Activated T-helper 1 cell treated with anti-CD3 and anti-CD28 coated beads, Interleukin-12 subunit alpha, Interleukin-12 subunit beta, Interleukin-2, Interleukin-4 antibody, amounts not matched to agents 30 ng/mL and 10 ng/mL and 1 ng/mL, durations not matched to agents 14 hours and 24 hours and 36 hours (primary cell): ENCODE measurements at places on chromosomes 2 and 18.

GRCh38 chr2:73935641-73936040, 9.0 kb downstream of the DGUOK start:
- no peak for DNase-seq

DNA sequence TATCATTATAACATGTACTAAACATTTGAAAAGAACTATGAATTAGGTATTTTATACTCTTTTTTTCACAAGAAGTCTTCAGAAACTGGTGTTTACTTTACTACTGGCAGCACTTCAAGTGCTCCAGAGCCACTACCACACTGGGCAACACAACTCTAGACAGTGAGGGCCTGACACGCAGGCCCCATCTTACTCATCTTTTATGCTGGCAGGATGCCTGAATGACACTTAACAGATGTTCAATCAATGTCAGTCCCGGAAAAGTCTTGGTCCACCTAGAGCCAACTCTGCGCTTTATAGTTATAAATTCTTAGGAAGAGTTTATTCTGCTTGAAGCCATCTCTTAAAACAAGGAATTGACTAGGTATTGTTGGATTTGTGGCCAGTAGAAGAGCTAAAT, 8.7 kb upstream of the WIPF1 start:
- no peak for DNase-seq

DNA sequence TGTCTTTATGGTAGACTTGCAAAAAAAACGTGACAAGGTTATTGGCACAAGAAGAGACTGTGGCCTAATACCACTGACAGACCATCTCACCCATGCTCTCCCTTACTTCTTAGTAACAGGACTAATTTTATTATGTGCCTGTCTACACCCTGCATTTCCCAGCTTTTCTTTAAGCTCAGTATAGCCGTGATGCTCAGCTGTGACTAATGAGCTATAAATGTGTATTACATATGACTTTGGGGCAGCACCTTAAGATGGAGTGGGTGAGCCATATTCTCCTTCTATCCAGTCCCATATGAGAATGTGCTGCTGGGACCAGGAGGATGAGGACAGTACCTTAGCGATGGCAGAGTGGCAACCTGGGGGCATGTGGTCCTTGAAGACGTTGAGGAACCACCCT, 293.5 kb downstream of the RNF144A start:
- DNase-seq: no peak

DNA sequence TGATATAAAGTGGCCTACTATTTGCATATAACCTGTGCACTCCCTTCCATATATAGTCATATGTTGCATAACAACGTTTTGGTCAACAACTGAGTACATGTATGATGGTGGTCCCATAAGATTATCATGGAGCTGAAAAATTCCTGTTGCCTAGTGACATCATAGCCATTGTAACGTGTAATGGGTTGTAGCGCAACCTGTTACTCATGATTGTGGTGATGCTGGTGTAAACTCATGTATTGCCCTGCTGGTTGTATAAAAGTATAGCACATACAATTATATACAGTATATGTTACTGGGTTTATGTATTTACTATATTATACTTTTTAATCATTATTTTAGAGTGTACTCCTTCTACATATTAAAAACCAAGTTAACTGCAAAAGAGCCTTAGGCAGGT, 144.8 kb upstream of the IL1R2 start:
- no peak for DNase-seq

DNA sequence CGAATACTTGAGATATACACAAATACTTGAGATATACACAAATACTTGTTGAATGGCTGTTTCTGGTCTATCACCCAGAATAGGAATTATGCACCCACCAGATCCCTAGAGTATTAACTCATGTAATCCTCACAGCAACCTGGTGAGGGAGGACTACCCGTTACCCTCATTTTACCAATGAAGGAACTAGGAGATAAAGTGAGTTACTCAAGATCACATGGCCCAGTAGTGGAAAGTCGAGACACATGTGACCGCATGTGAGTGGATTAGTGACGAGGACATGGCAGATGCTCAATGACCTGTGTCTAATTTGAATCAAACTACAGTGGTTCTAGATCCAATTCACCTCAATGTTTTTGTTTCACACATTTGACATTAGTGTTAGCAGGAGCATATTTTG, 2.4 kb downstream of the MOGAT1 start:
- DNase-seq: no peak

- peak; percentile 40 for DNase-seq
Observed at GRCh38 chr18:69948919-69949537, 1.4 kb upstream of the CD226 start.

DNA sequence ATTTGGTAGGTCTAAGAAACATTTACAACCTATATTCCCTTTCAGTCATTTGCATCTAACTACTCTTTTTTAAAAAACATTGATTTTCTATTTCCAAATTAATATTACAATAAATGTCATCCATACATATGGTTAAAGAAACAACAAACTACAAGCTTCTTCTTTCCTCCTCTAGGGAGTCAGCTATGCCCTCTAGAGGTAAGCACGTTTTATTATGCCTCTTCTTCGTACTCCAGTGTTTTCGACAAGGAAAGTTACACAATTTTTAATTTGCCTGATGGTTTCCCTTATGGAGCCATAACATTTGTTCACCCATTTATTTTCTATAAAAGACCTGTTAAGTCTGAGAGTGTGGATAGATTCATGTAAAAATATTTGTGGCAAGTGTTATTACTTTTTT, 183.4 kb upstream of the CDH7 start:
- DNase-seq: no peak

DNA sequence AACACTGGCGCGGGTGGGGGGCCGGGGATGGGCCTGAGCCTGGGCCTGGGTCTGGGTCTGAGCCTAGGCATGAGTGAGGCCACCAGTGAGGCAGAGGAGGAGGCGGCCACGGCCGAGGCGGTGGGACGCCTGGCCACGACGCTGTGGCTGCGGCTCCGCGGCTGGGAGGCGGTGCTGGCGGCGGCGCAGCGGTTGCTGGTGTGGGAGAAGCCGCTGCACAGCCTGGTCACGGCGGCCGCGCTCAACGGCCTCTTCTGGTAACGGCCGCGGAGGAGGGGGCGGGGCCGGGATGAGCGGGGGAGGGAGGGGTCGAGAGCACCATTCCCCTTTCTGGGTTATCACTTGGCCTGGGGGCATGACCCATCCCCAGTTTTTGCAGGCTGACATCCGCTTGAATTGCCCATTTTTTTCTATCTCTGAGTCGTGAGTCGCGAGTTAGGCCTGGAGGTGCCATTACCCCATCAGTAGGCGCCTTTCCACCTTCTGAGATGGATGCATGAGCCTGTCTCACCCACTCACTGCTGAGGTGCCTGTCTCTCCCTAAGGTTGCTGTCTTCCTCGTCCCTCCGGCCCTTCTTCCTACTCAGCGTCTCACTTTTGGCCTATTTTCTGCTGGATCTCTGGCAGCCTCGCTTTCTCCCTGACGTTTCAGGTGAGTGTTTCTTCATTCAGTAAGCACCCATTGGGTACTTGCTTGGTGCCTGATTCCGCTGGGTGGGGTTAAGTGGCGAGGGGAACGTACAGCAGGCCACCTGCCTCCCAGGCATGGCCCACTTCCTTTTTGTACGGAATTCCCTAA, 501 bp downstream of the RETREG2 start:
- no peak for DNase-seq

GRCh38 chr2:28893488-28893887, 979 bp upstream of the WDR43 start:
- no peak for DNase-seq
